ENCODE measurements at places on chromosomes 7 and 10.

- DNase-seq, result no peak
Observed at GRCh38 chr10:96360766-96361165, 2.0 kb upstream of the OPALIN start.

- no peak for DNase-seq
Observed at GRCh38 chr10:64863836-64864235, 1342.6 kb downstream of the REEP3 start.

DNA sequence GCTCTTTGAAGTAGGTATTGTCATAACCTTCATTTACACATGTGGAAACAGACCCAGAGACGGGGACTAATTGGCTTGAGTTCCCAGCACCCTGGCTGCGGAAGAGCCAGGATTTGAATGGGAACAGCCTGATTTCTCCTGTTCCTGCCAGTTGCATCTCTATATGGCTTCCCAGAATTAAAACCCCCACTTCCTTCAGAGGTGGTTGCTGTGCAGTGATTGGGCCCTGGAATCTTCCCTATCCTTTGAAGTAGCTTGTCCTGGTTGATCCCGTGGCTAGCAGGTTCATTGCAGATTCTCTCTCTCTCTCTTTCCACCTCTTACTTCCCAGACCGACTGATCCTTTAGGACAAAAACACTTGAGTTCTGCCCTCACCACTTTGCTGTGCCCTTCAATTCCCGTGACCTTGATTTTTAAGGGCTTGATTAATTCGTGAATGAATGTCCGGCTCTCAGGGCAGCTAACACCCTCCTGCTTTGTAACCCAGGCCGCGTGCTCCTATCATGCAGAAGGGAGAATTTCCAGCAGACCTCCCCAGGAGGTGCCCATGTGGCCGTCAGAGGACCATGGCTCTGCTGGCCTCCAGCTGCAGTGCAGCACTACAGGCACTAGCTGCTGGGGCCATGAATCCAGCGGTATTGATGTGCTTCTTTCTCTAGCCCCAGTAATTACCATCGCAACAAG is 120.6 kb upstream of the AGK start:
- DNase-seq, result no peak

GRCh38 chr10:121281576-121281975 is 316.7 kb downstream of the FGFR2 start:
- no peak for DNase-seq

DNA sequence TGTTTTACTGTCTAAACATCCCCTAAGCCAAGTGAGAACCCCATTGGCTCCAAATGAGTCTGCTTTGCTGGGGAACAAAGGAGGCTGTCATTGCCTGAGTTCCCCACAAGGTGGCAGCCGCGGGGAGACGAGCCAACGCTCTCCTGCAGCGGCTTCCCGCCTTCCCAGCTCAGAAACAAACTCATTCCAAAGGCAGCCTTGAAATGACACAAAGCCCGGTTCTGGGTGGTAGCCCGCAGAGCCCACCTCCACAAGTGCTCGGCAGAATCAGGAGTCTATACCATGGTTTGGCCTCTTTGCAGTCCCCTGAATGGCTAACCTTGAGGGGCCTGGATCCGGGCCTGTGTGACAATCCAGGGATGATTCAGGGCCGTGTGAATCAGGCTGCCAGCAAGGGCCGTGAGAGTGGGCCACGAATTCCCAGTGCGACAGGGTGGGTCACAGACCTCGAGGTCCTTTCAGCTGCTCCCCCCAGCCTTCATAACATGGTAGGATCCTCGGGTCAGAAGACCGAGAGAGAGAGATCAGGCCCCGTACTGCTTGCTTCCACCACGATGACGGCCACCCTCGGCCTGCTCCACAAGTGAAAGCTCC is 79.7 kb downstream of the DLG5 start:
- DNase-seq, result peak; percentile 24

GRCh38 chr7:144659211-144659610 is 176.6 kb downstream of the TPK1 start:
- DNase-seq, result no peak

DNA sequence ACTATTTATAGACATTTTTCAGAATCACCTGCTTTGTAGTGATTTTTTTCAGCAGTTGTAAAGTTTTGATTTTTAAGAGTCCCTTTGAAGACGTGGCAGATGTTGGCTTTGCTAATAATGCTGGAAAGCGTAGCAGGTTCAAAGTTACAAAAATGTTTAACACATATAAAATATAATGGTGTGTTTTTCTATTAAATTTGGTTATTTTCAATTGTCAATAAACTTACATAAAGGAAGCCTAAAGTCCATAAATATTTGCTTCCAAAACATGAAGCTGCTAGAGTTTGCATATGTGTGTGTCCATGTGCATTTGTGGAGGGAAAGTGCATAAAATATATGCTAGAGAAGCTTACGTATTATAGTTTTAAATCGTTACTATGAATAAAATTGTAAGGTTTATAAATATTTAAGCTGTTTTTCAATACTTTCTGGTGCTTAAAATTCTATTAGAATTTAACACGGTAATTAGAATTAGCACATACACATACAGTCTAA is 3.7 kb downstream of the MEOX2 start:
- no peak for DNase-seq

- no peak for DNase-seq
Observed at GRCh38 chr10:122252805-122253204, 18.3 kb upstream of the BTBD16 start.

- no peak for DNase-seq
Observed at GRCh38 chr7:2824678-2825461, 19.2 kb downstream of the GNA12 start.

DNA sequence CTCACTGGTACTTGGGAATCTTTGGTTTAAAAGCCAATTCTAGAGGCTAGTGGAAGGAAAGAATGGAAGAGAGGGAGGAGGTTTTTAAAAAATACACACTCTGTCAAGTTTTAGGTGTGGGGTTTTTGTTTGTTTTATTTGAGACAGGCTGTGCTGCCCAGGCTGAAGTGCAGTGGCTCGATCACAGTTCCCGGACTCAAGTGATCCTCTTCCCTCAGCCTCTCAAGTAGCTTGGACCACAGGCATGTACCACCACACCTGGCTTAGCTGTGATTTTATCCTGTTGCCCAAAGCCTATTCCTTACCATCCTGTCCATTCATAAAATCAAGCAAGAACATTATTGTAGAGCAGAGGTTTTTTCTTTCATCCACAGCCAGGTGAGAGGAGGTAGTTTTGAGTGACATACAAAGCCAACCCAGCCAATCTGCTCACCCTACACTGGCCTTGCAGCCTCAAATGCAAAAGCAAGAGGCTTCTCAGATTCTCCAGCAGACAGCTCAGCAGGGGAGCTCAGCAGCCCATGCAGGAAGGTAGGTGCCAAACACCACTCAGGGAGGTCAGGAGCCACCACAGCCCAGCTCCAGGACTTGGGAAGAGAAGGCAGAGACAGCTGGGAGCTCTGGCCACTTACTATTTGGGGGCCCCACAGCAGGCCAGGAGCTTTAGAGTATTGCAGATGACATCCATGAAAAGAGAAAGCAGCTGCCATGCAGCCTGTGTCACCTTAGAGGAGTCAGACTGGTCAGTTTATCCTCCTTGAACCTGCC is 65.8 kb downstream of the TMEM209 start:
- DNase-seq, result no peak

DNA sequence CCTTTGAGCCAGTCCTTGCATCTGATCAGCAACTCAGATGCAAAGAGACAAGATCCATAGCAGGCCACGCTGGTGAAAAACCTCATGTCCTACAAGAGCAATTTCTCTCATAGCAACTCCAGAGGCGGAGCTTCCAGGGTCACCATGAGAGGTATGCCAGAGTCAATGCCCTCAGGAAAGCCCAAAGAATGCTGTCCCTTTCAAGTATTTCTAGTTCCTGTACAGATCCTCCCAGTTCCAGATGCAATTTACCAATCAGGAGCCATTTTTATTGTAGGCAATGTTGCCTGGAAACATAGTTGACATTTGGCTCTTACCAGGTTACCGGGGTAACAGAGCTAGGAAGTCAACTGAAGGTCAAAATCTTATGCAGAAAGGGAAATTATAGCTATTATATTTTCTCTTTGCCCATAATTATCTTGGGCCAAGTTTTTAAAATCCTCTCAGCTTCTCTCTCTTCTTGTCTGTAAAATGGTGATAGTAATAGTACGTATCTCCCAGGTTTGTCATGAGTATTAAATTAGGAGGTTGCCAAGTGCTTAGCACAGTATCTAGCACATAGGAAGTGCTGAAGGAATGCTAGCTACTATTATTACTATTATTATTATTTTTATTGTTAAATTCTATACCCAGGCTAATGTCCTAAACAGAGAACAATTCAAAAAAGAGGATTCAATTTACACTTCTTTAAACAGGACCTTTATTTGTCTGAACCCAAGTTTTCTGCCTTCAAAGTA is 46.3 kb upstream of the TM9SF3 start:
- DNase-seq, result no peak

DNA sequence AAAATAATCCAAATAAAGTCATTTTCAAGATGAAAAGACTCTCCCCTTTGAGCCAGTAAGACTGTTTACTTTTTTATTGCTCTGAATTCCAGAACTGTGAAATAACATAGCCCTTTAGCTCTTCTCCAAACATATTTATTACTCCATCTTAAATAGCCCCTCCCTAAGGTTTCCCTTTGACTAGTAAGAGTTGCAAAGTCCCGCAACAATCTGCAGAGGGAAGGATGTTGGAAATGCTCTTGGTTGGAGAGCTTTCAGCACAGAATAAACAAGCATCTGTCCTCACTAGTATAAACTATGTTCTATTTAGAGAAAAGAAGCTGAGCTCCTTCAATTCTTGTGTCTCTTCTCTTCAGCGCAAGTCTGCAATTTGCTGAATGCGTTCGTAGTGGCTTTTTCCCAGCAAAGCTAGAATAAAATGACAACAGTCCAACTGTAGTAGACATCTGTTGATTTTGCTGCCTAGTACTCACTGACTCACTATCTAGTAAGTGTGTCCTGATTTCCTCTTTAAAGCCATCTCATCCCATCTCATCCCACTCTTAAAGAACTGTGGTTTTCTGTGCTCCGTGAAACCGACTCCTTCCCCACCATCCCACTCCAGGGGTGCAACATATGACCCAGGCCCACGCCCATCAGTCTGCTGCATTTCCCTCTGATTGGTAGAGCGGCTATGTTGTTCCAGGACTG is 104.0 kb downstream of the FAM107B start:
- DNase-seq, result no peak

GRCh38 chr10:30170814-30171213 is 111.4 kb upstream of the JCAD start:
- no peak for DNase-seq

GRCh38 chr10:30782537-30783461 is 153.2 kb upstream of the LYZL2 start:
- no peak for DNase-seq

DNA sequence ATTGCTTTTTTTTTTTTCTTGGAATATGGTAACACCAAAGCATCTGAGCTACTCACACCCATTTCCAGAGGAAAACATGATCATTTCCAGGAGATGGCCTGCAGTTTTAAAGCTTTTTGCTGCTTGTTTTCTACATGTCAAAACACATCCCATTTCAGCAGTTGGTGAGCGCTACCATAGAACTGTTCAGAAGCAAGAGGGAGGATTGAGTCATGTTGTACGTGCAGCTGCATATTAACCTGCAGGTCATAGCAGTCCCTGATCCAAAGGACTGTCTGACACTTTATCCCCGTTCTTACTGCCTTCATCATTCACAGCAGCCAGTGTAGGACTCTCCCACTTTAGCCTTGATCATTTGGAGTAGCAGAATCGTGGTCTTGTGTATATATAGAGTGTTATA is 124.6 kb downstream of the AUTS2 start:
- DNase-seq, result no peak

- DNase-seq, result no peak
Observed at GRCh38 chr7:42469341-42469740, 232.3 kb upstream of the GLI3 start.

DNA sequence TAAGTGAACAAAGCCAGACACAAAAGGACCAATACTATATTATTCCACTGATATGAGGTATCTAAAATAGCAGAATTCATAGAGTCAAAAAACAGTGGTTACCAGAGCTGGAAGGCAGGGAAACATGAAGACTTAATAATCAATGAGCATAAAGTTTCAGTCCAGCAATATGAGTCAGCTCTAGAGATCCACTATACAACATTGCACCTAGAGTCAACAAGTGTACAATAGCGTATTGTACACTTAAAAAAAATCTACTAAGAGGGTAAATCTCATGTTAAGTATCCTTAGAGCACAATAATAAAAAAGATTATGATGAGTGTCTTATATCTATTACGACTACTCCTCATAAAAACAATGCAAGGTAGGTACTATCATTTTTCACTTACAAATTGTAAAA is 36.1 kb downstream of the C10orf90 start:
- no peak for DNase-seq

- no peak for DNase-seq
Observed at GRCh38 chr10:129027906-129028305, 439.1 kb upstream of the MGMT start.

GRCh38 chr7:142859829-142860228 is 5.0 kb downstream of the EPHB6 start:
- no peak for DNase-seq

GRCh38 chr7:45199506-45199905 is 41.9 kb downstream of the RAMP3 start:
- no peak for DNase-seq

DNA sequence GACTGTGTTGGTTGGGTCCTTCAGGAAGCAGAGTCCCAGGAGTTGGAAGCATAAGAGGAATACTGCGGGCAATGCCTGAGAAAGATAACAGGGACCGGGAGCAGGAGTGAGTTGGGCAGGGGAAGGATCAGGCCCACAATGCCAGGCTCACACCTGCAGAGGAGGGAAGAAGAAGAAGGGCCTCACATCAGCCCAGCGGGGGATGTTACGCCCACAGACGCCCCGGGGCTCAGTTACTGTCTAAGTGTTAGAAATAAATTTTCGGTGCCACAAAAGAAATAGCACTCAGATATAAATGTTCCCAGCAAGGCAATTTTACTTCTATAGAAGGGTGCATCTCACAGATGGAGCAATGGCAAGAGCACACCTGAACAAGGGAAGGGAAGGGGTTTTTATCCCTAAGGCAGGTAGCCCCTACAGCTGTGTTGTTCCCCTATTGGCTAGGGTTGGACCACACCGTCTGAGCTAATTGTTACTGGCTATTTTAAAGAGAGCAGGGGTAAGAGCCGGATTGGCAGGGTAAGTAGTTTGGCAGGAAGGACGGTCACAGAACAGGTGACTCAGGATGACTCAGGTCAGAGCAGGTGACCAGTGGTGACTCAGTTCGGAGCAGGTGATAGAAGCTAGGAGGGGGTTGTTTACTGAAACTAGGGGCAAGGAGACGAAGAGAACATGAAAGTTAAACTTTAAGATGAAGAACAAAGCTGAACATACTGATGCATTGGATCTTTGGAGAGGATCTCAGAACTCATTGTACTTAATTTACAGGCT is at the start of gene NOS3:
NOS3 (plus strand) TSS at position 602 of the 771 bp plus-strand sequence. CDS start 2,787 bp downstream, outside the sequence.
- DNase-seq, result no peak

Measured in activated T-helper 1 cell treated with Interleukin-2 at 50 U/mL for 16 hours (primary cell).